HS-5 (cell line): ENCODE measurements at places on chromosomes 1 and 21.

- DNase-seq: no peak
These were observed 148.2 kb upstream of the C21orf91 start for GRCh38 chr21:17967319-17967718.

GRCh38 chr1:168396508-168396907 is 115.8 kb downstream of the TBX19 start:
- no peak for DNase-seq

DNA sequence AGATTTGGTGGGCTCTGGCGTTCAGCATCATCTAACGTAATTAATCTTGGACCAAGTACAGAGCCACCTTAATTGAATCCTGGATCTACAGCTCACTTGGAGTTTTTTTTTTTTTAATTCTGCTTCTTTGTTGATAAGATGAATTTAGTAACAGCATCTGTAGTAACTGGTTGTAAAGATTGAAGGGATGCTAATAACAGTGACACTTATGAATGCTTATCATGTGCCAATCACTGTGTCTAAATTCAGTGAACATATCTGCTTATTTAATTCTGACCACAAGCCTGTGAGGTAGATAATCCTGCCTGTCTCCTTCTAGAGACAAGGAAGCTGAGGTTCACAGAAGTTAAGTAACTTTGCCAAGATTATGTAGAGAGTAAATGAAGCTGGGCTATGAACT is 408.0 kb downstream of the RWDD3 start:
- DNase-seq: no peak

GRCh38 chr1:81449786-81450185 is 350.9 kb upstream of the ADGRL2 start:
- no peak for DNase-seq

DNA sequence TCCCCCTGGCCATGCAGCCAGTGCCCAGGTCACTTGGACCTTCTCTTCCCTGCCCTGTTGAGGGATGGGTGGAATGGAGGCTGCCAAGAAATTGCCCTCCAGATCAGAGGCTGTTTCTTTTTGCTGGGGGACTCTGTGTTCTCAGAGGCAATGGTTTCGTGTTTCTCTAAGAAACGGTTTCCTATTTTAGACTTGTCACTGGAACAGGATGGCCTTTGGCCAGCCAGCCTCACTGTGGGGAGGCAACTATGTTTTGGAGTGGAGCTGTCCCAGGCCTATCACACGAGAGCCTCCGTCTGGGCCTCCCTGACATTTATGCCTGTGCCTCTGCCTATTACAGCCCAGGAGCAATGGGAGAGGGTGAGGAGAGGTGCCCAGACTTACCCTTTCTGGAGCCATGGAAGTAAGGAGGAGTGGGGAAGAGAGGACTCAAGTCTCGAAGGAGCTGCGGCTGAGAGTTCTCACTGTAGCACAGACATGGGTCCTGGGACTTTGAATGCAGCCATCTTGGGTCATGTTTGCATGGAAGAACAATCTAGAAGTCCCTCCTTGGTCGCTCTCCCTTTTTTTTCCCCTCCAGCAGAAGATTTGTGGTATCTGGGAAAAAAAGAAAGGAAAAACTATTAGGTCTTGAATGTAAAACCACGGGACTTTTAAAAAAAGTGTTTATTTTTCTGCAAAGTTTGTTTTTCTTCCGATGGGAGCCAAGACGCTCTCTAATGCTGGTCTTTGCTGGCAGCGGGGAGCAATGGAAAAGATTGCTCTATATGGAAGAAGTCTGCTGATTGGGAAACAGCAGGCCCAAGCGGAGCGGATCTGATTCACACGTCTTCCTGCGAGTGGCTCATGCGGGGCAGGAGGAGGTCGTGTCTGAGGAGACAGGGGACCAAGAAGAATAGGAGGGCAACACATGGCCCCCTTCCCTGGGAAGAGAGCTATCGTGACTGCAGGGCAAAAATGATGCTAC is 219.2 kb downstream of the FOXD2 start:
- DNase-seq: no peak

DNA sequence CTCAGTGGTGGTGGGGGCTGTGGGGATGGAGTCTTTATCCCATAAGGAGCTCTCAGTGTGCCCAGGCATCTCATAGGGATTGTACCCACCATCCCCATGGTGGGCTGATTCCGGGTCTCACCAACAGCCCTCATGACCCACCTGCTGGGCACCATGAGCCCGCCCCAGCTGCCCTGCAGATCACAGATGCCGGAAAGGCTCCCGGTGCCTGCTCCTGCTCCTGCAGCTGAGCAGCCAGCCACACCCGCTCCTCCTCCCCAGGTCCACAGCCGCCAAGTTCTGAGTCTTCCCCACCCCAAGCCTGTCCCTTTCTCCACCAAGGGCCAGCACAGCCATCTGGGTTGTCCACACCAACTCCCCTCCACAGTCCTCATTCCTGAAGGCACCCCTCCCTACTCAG is 15.5 kb upstream of the TSPEAR start:
- no peak for DNase-seq

DNA sequence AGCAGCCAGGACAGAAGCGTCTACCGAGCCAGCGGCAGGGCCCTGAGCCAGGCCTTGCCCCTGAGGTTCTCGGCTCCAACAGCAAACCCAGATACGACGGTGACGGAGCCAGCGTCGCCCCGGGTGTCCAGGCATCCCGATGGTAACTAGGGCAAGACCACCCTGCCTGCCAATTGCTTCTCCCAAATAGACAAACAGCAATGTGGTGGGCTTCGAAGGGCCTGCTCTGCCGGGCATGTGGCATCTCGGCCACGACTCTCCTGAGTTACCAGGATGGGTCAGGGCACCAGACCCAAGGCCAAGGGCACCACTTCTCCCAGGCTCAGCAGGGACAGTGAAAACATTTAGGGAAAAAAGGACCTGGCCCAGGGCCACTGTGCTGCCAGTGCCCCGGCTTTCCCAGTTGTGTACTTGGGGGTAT is 3.2 kb upstream of the ACTRT2 start:
- DNase-seq: no peak

DNA sequence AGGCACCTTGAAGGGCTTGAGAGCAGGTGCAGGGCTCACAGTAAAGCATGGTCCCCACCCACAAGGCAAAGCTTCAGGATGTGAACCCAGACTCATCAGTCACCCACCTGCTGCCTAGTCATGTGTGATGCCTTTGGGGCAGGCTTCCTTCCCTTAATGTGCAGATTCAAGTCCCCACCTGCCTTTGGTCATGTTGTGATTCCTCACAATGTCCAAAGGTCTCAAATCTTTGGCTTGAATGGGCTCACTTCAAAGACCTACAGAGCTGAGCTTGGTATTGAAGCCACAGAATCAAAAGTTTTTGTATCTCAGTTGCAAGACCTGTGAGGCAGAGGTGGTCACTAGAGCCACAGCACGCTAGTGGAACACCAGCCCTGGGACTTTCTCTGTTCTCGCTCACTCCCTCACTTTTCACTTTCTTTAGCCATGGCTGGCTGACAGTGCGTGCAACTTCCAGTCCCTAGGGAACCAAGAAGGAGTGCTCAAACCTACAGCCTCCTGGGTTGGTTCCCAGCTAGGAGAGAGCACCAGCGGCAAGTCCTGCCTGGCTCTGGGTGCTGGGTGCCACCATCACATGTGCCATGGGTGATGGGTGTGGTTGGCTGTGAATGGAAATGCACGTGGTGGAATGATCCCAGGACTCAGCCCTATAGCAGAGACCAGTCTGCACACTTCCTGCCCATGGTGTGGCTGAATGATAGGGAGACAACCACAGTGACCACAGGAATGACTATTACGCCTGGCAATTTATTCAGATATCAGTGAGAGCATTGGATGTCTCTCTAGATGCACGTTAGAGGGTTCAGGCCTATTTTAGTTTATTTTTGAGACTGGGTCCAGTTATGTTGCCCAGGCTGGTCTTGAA is 26.4 kb upstream of the CLIC6 start:
- no peak for DNase-seq

- no peak for DNase-seq
These were observed 446.8 kb upstream of the PLXNA2 start for GRCh38 chr1:208691012-208691411.

DNA sequence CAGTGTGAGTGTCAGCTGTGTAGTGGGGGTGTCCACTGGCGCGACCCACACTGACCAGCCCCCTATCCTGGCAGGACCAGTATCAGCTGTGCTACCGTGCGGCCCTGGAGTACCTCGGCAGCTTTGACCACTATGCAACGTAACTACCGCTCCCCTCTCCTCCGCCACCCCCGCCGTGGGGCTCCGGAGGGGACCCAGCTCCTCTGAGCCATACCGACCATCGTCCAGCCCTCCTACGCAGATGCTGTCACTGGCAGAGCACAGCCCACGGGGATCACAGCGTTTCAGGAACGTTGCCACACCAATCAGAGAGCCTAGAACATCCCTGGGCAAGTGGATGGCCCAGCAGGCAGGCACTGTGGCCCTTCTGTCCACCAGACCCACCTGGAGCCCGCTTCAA is 28.1 kb upstream of the KDM4A start:
- DNase-seq: no peak

DNA sequence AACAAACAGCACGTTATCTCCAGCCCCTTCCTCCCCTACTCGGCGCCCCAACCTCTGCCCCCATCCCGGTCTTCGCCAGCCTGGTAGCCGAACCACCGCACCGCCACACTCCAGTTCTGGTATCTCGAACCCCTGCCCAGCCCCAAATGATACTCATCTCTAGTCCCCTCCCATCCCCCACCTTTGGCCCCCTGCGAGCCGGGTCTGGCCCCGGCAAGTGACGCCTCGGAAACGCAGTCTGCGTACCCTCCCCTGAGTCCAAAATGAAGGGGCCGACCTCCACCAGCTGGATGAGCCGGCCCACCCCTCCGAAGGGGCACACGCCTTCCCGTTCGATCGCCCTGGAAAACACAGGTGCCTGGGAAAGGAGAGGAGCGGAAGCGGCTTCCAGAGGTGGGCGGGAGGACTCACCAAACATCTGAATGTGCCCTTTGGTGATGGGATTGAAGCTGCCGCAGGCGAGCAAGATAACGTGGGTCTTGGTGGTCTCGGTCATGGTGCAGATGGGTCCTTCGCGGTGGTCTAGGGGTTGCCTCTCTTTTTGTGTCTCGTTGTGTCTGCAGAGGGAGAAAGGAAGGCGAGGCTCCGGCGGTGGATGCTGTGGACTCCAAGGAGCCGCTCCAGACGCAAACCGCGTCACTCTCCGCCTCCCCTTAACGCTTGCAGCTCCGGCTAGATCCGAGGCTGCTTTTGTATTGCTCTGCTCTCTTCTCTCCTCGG is at the start of gene NMNAT2:
NMNAT2 (minus strand) TSS at position 609 of the 720 bp plus-strand sequence; CDS start at position 496, 113 bp downstream.
- no peak for DNase-seq

GRCh38 chr1:178613271-178613945 is 100.5 kb downstream of the TEX35 start:
- no peak for DNase-seq

DNA sequence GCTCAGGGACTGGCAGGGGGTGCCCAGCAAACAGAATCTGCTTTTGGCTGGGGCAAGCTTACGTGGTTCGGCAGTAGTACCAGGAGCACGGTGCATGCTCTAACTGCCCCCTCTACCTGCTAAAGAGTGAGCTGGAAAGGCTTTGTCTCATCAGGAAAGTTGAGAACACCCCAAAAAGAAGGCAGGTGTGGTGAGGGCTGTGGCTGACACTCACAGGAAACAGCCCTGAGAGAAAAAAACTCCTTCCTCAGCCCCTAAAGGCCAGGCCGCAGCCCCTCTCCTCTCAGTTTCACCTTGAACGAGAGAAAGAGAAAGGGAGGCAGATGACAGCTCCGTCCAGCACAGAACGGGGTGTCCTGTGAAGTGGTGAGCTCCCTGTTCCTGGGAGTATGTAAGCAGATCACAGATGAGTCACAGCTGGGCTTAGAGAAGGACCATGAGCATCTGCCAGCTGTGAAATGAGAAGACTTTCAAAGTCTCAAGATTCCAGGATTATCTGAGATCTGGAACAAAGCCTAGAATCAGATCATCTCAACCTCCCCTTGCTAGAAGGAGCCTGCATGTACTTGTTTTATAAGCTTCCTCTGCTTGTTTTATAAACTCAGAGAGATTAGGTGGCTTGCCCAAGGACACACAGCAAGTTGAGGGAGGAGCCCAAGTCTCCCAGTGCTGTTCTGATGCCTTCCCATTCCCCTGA is 13.4 kb downstream of the LAPTM5 start:
- no peak for DNase-seq

DNA sequence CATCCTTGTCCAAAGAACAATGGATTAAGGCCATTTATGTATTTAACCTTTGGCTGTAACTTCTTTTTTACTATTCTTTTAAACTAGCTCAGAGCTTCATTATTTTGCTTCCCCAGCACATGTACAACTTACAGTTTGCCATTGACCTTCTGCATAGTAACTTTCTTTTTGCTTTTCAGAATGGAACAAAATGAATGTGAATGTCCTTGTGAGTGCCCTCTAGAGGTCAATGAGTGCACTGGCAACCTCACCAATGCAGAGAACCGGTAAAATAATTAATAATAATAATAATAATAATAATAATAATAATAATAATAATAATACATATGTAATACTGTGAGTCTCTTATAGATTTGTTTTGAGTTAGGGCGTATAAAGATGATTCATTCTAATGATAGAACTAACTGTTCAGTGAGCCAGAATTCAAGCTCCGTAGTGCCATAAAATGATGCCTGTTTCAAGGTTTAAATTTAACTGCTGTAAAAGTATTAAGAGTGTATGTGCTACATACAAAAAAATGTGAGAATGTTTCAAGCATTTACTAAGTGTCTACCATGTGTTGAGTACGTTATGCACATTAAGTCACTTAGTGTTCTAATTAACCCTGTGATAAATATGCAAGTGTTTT is 69.0 kb upstream of the RAVER2 start:
- DNase-seq: no peak

DNA sequence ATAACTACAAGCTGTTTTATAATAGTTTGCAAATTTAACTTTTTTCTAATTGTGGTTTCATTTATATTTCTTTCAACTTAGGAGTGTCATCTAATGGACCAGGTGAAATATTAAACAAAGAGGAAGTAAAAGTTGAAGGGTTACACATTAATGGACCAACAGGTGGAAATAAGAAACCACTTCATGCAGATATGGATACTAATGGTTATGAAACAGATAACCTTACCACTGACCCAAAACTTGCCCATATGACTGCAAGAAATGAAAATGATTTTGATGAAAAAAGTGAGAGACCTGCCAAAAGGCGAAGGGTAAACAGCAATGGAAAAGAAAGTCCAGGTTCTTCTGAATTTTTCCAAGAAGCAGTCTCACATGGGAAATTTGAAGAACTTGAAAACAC is 59.7 kb downstream of the MIER1 start:
- no peak for DNase-seq

GRCh38 chr21:38139380-38140168 is 117.2 kb upstream of the KCNJ15 start:
- peak; percentile 11 for DNase-seq

GRCh38 chr21:35565204-35565611 is 495.1 kb downstream of the SETD4 start:
- DNase-seq: no peak

DNA sequence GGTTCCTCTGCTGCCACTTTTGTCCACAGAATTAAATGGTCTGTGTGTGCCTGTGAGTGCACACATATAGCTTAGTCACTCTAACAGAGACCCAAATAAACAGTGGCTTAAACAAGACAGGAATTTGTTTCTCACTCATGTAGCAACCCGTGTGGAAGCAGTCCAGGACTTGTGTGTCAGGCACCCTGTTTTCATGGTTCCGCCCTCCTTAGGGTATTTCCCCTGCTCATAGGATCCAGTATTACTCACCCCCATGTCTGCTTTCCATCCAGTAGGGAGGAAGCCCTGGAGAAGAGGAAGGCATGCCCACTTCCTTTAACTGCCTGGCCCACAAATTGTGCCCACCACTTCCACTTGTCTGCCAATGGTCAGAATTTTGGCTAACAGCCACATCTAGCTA is 41.3 kb upstream of the TACSTD2 start:
- peak; percentile 84 for DNase-seq
